Fibroblast of villous mesenchyme (primary cell): ENCODE measurements at places on chromosomes 16 and 17. TPM values are rescaled to one million over a fixed set of nuclear protein-coding genes. Genes with fewer than 3 reads are reported as not detected.

TMEM114 gene
- not detected in 2 replicates for total RNA-seq

CCL8 gene
- total RNA-seq, result not detected in 2 replicates

CSH2 gene
- not detected in 2 replicates for total RNA-seq

ACSF3 gene
- total RNA-seq, result 20.7 and 22.9 TPM in 2 replicates

KRT12 gene
- total RNA-seq, result not detected in 2 replicates

ANKRD40CL gene
- total RNA-seq, result not detected in 2 replicates

KRTAP4-6 gene
- not detected in 2 replicates for total RNA-seq

ALOX15B gene
- total RNA-seq, result not detected in 2 replicates

WNT3 gene
- total RNA-seq, result 0.97 and 2.2 TPM in 2 replicates

GPR142 gene
- not detected in 2 replicates for total RNA-seq

KRT15 gene
- total RNA-seq, result 0.43 and 1.3 TPM in 2 replicates

PLA2G15 gene
- total RNA-seq, result 17.4 and 19.9 TPM in 2 replicates

ALDOC gene
- 28.9 and 41.6 TPM in 2 replicates for total RNA-seq

STAC2 gene
- total RNA-seq, result under 0.01 TPM in 1 of 2 replicates, not detected in the other

SOST gene
- not detected in 2 replicates for total RNA-seq

ABCA10 gene
- total RNA-seq, result 0.43 and 0.64 TPM in 2 replicates

GNAO1 gene
- total RNA-seq, result under 0.01 and 1.3 TPM in 2 replicates

PRSS21 gene
- total RNA-seq, result 0.32 and 0.43 TPM in 2 replicates

CCL17 gene
- not detected in 2 replicates for total RNA-seq

KRTAP2-2 gene
- not detected in 2 replicates for total RNA-seq

NPIPB6 gene
- not detected in 2 replicates for total RNA-seq

KRT25 gene
- total RNA-seq, result not detected in 2 replicates

HOXB6 gene
- total RNA-seq, result 1.3 and 1.6 TPM in 2 replicates

PRR35 gene
- total RNA-seq, result not detected in 2 replicates

RAB26 gene
- 0.97 and 1.3 TPM in 2 replicates for total RNA-seq

DGKE gene
- 7.1 and 12.1 TPM in 2 replicates for total RNA-seq

PRAC2 gene
- not detected in 2 replicates for total RNA-seq

STH gene
- not detected in 2 replicates for total RNA-seq

TBC1D26 gene
- under 0.01 TPM in 1 of 2 replicates, not detected in the other for total RNA-seq

PCGF2 gene
- 4.2 and 7.8 TPM in 2 replicates for total RNA-seq

BTBD17 gene
- total RNA-seq, result not detected in 2 replicates

CUEDC1 gene
- 21.6 and 22.9 TPM in 2 replicates for total RNA-seq

ABCC3 gene
- 14.5 and 39.3 TPM in 2 replicates for total RNA-seq
